Sciatic nerve (tissue), 2 donors: ENCODE measurements at places on chromosomes 2 and 18. TPM values are rescaled to one million over a fixed set of nuclear protein-coding genes. Genes with fewer than 3 reads are reported as not detected.

DNA sequence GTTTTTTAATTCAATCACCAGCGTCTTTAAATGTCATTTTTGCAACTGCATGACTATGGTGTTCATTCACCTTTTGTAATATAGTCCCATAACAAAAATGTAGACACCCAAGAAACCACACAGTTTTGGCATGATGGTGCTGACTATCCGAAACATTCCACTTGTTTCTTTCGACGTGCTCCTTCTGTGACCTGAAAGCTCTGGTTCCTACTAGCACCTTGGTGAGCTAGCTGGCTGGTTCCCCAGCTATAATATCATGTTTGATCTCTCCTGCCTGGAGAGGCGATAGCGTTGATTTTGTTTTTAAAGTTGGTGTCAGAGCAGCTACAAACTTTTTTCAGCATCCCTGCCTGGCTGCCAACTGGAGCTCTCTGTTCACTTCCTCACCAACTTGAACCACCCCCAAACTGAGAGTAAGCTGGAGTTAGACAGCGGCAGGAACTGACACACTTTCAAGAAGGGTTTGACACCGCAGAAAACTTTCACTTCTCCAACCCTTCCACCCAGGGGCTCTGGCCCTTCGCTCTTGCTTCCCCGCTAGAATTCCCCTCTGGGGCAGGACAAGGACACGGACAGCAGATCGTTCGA is 1.1 kb downstream of the ATAD2B start:
- peak; percentile 69 for DNase-seq

- DNase-seq = no peak
Measured at GRCh38 chr2:160014227-160014626, 48.2 kb downstream of the PLA2R1 start.

- DNase-seq = no peak
Measured at GRCh38 chr18:21203126-21203525, 38.9 kb upstream of the GREB1L start.

- DNase-seq = no peak
Measured at GRCh38 chr2:584863-585823, 92.1 kb downstream of the TMEM18 start.

GRCh38 chr2:202064171-202064880 is 8.7 kb upstream of the KIAA2012 start:
- no peak for DNase-seq

GRCh38 chr2:234099266-234099665 is 48.8 kb downstream of the SPP2 start:
- no peak for DNase-seq

DNA sequence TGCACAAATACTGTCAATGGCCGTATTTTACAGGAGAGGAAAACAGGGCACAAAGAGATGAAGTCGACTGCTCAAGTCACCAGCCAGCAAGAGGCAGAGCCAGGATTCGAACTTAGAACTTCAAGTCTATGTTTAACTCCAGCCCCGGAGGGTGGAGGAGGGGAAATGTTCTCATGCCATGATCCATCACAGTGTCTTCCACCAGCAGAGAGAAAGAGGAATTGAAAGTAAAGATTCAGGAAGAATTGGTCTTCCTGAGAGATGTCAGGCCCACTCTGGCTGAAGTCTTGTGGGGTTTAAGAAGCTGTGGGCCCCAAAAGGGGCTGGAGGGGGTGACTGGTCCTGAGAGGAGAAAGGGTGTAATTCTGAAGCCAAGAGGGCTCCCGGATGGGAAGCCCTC is 260.0 kb downstream of the TNS1 start:
- DNase-seq = no peak

DNA sequence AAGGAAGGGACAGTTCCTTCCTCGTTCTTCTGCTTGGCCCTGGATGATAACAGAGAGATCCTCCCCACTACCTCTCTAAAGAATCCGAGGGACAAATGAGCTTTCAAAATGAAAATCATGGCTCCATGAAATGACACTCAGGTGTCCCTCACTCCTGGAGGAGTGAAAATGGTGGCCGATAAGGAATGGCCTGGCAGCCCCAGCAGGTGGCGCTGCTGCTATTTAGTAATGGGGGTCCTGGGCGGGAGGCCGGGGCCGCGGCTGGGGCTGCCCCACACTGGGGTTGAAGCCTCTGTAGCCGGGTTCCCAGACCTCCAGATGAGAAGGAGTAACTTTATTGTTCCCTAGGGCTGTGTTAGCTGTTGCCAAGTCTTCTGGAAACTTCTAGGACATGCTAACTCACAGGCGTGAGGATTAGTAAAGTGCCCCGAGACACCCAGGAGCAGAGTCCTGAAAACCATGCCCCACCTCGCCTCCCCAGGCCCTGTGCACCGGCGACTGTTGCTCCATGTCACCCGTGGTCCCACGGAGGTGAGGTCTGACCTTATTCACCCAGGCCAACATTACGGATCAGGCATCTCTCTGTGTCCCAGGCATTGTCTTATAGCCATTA is 138.0 kb downstream of the CTIF start:
- DNase-seq = peak; percentile 85

DNA sequence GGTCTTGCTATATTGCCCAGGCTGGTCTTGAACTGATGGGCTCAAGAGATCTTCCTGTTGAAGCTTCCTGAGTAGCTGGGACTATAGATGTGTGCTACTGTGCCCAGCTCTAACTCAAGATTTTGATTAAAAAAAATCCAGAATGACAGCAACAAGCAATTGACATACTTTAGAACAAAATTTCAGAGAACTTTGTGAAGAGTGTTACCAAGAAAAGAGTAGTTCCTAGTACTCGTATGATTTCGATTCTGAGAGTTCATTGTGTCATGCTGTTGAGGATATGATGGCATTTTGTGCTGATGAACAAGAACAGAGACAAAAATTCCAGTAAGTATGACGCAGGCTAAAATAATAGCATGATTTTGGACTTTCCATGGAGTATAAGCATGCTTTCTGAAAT is 90.2 kb upstream of the TWSG1 start:
- DNase-seq = no peak

- DNase-seq = peak; percentile 47
Measured at GRCh38 chr2:128405981-128406613, 87.4 kb upstream of the HS6ST1 start.

DNA sequence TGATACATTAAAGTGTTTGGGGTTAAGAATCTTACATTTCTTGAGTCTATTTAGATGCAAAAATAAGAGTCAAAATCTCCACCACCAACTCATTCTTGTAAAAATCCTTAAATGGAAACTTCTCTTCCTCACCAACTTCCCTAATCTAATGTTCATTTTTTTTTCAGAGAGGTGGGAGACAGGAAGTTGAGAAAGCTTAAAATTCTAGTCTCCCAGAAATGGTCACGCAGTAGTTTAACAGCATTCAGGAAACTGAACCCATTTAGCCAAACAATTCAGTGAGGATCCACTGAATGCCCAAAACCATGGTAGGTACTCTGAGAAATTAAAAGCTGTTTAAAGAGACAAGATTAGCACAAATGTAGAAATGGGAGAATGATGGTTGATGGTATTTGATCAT is 69.0 kb downstream of the TXNL1 start:
- no peak for DNase-seq

DNA sequence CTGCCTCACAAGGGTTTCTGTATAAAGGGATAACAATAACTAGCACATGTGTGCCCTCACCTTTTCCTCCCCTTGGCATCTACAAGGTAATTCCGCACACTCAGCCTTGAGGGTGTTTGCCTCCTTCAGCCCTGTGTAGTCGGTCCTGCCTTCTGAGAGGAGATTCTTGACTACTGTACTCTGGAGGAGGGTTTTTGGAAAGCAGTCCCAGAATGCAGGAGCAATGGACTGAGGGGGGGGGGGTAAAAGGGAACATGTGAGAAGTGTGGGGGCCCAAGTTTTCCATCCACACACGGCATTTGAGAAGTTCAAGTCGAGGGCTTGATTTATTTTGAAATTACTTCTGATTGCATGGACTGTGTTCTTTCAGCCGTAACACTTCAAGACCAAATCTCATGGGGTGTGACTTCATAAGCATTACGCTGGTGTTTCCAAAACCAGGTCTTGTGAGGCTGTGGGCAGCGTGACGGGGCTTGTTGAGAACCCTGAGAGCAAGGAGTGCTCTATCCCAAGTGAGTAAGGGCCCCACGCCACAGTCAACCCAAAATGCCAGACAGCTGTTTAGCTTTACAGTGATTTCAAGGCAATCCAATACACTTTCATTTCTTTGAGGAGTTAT is 198.7 kb upstream of the MEIS1 start:
- no peak for DNase-seq

DNA sequence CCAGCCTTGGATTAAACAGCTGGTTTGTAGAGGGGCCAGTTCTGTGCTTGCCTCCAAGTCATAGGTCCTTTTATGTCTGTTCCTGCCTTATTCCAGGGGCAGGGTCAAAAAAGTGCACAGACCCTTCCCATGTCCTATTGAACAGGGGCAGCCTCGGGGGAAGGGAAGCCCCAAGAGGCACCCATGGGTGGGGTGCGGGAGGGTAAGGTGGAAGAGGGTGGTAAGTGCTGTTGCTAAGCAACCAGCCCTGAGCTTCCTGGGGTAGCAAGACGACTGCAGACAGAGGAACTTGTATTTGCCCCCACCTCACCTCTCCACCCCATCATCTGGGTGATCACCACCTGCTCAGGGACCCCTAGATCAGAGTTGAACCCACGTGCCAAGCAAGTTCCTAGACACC is 7.7 kb downstream of the DNMT3A start:
- no peak for DNase-seq

DNA sequence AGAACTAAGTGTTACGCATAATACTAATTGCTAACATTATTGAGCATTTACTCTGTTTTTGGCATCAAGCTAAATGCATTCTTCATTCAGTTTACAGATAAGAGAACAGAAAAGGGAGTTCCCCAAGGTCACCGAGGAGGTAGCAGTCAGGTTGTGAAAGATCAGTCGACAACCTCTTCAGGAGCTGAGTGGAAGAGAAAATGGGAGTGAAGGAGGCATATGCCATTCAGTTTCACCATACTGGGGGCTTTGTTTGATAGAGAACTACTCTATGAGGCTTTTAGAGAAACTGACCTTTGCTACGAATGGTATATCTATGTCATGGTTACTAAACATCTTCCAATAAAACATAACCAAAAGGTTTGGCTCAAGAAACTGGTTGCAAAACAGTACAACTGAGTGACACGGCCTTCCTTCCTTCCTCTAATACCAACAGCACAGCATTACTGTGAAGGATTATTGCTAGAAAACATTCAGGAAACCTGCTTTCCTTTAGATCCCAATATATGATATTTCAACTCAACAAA is 112.1 kb downstream of the RBMS1 start:
- no peak for DNase-seq

DNA sequence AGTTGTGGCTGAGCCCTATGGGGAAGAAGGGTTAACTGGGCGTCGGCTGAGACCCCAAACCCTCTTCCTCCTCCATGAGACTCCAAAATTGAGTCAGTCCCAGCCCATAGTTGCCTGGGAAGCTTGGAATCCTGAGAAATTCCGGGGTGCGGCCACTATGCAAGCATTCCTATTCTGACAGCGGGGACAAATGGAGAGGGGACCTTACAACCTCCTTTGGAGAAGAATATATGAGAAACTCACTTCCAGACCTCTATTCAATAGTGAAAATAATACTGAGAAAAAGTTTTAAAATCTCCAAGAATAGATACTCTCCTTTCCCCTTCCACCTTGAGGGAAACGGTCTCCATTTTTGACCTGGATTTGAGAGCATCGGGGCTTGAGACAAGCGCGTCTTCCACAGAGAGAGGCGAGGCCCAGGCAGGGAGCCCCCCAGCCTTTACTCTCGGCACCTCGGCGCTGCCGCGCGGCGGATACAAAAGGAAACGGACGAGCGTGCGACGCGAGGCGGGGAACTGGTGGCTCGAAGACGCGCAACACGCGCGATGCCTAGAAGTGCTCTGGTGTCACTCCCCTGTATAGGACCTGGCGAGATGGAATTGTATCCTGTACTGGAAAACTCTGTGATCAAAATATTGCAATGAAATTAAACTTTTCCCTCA is 11.1 kb downstream of the NR4A2 start:
- no peak for DNase-seq

- DNase-seq = no peak
Measured at GRCh38 chr2:158713523-158714138, 81.5 kb upstream of the DAPL1 start.

DNA sequence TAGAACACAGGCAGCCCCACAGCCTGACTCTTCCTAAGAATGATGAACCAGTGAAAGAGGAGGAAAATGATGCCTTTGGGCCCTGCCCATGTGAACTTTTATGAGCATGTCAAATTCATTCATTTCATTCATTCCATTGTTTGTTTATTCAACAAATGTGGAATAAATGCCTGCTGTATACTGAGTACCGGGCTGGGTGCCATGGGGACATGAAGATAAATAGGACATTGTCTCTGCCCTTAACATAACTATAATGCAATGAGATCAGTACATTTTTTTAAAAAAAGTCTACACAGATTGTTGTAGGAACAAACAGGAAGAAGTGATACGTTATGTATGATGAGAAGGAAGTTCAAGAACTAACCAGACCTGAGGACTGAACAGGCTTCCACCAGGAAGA is 14.7 kb downstream of the MREG start:
- no peak for DNase-seq

GRCh38 chr2:6866275-6866671 is 566 bp upstream of the CMPK2 start:
- DNase-seq = no peak

GRCh38 chr18:55633032-55633431 is 45.0 kb upstream of the TCF4 start:
- no peak for DNase-seq

DNA sequence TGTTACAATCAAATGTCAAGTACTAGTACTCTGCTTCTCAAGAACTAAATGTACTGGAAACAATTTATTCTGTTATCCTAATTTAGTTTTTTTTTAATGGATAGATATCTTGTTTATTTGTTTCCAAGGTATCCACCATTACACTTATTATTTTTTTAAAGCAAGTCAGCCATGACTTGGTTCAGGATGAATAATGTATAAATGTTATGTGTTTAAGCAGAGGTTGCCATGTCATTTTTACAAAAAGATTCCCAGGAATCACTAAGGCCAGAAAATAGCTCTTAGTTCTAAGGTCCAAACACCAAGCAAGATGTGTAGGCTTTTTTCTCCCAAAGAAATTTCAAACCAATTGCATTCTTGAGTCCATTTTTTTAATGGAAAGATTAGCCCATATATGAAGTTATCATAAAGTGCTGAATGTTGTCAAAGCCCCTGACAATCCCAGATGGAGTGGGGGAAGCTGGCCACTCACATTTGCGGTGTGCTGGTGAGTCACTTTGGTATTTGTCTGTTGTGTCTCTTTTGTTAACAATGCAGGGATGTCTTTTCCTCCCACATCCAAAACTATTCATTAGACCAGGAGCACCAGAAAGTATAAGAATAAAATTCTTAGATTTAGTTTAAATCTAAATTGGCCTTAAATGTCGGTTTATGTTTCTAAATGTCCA is 158.9 kb downstream of the COL6A3 start:
- no peak for DNase-seq

- DNase-seq = no peak
Measured at GRCh38 chr2:166224197-166224596, 96.4 kb upstream of the SCN1A start.

Gene ST3GAL5
- 46.1 TPM for total RNA-seq

Gene LRRC30
- not detected for total RNA-seq

Gene SERPINE2
- total RNA-seq = 61.3 TPM

Gene DSG1
- 0.04 TPM for total RNA-seq

Gene GREB1L
- total RNA-seq = 2.0 TPM

Gene C2orf72
- total RNA-seq = 2.7 TPM

Gene LAMA3
- total RNA-seq = 47.3 TPM

Gene KCNG2
- total RNA-seq = 0.22 TPM

Gene SF3B1
- total RNA-seq = 330 TPM

Gene SIX3
- not detected for total RNA-seq

Gene CPLX4
- not detected for total RNA-seq

Gene BCS1L
- 26.8 TPM for total RNA-seq
